ENCODE measurements at places on chromosomes 16 and 17.

- DNase-seq: peak; percentile 93
Observed at GRCh38 chr17:4899341-4900230, at the start of gene C17orf107. Gene C17orf107 (plus strand): TSS chr17:4899536. CDS start chr17:4899763, 227 bp downstream.

DNA sequence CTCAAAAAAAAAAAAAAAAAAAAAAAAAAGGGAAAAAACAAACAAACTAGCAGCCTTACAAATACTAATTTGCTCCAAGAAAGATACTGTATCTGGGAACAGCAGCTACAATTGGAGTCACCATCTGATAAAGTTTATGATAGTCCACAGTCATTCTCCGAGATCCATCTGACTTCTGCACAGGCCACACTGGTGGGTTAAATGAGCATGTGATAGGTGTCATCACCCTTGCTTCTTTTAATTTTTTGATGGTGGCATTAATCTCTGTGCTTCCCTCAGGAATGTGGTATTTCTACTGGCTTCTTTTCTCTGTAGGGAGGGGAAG lies 49.6 kb downstream of the BCL7C start:
- DNase-seq: no peak

DNA sequence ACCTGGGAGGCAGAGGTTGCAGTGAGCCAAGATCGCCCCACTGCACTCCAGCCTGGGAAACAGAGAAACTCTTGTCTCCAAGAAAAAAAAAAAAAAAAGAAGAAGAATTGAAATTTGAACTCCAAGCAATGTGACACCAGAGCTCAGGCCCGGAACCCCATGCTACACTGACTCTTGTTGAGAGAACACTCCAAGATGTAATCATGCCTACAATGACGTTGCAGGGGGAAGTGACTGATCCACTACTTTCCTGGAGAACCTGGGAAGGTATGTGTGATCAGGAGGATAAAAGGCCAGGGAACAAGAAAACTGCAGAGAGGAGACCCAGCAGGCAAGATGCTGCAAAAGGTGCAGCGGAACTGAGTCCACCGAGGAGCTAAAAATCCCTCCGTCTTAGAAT lies 57.9 kb downstream of the ADCY9 start:
- DNase-seq: no peak

DNA sequence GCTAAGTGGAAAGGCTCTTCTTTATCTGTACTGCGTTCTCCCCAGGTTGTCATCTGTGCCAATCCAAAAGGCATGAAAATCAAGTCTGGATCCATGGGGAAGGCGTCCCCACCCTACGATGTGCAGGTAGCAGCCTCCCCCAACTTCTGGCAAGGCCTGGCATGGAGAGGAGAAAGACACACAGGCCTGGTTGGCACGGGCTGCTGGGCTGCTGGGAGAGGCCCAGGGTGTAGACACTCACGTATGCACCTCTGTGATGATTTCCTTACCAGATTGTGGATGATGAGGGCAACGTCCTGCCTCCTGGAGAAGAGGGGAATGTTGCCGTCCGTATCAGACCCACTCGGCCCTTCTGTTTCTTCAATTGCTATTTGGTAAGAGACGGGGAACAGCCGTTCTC lies 20.4 kb upstream of the ACSM2A start:
- no peak for DNase-seq

GRCh38 chr17:72476575-72476986 lies 355.8 kb downstream of the SOX9 start:
- DNase-seq: no peak

- no peak for DNase-seq
Observed at GRCh38 chr16:9061358-9061813, 30.1 kb upstream of the HAPSTR1 start.

DNA sequence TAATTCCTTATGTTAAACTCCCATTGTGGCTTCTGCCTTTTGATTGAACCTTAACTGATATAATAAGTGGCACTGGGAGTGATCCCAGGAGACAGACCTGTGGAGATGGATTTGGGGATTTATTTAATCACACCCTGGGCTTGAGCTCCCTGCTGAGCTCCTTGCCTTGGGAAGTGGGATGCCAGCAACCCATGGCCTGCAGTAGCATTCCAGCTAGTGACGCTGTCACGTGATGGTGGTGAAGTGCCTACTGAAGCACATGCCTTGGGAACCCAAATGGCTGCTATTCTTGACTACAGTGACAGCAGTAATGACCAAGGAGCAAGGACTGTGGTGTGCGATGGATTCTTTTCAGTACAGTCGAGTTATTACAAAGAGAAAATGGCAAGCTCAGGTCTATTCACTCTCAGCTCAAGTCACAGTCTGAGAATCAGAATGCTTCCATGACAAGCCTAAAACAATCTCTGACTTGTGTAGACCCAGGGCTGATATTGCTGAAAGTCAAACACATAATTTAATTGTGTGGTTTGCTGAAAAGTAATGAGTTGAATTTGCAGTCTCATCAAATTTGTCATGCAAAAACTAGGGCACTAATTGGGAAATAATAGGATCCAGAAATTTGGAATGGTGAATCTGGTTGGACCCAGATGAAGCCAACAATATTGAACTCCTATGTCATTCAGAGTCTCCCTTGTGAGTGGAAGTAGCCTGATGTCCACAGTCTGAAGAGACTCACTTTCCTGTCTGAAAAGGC lies 47.1 kb downstream of the BCL7C start:
- DNase-seq: no peak

DNA sequence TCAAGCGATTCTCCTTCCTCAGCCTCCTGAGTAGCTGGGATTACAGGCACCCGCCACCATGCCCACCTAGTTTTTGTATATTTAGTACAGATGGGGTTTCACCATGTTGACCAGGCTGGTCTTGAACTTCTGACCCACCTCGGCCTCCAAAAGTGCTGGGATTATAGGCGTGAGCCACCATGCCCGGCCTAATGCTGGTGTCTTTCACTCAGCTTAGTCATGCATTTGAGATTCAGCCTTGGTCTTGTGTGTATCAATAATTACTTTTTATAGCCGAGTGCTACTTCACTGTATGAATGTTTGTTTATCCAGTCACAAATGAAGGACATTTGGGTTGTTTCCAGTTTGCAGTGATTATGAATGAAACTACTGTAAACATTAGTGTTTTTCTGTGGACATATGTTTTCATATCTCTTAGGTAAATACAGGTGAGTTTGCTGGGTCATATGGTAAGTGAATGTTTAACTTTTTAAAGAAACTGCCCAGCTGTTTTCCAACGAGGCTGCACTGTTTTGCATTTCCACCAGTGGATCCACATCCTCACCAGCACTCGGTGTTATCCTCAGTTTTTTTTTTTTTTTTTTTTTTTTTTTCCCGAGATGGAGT lies 11.0 kb upstream of the PLCG2 start:
- DNase-seq: no peak

DNA sequence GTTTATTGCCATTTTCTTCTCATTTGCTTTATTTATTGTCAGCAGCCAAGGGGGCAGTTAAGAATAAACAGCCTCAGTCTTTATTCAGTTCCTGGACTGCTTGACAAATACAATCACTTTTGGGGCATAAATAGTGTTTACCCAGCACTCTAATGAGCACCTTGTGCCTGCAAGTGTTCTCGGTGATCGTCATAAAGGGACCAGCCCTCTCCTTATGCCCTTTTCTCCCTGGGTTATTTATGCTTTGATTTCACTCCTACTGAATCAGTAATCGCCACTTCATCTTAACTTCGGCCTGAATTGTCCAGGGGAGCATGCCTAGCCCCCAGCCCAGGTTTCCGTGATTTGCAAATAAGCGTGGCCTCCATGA lies 55.7 kb upstream of the CACNG5 start:
- DNase-seq: no peak
